Activated T-helper 2 cell treated with anti-CD3 and anti-CD28 coated beads, Interferon-gamma antibody, Interleukin-2, Interleukin-4, amounts not matched to agents 10 μg/mL and 5 μg/mL and 100 μg/mL, durations not matched to agents 14 hours and 24 hours and 36 hours (primary cell): ENCODE measurements at places on chromosomes 2 and 18. TPM values are rescaled to one million over a fixed set of nuclear protein-coding genes. Genes with fewer than 3 reads are reported as not detected.

APLF gene
- total RNA-seq, result 3.8 TPM in 2 replicates

GREB1L gene
- not detected in 2 replicates for total RNA-seq

DNA sequence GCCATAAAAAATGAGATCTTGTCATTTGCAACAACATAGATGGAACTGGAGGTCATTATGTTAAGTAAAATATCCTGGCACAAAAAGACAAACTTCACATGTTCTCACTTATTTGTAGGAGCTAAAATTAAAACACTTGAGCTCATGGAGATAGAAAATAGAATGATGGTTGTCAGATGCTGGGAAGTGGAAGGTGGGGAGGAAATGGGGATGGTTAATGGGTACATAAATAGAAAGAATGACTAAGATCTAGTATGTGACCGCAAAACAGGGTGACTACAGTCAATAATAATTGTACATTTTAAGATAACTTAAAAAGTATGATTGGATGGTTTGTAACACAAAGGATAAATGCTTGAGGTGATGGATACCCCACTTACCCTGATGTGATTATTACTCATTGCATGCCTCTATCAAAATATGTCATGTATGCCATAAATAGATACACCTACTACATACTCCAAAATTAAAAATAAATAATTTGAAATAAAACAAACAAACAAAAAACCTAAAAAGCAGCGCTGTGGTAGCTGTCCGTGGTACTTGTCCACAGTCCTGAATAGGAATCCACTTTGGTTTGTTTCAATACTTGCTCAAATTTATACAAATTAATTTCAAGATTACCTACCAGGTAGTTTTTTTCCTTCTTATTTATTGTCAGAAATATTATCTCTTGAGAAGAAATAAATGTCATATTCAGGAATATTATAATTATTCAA lies 224.5 kb downstream of the DLGAP1 start:
- no peaks in the 10 kb centered on the region for H3K4me1 ChIP-seq
- H3K36me3 ChIP-seq, result no peaks in the 10 kb centered on the region

DNA sequence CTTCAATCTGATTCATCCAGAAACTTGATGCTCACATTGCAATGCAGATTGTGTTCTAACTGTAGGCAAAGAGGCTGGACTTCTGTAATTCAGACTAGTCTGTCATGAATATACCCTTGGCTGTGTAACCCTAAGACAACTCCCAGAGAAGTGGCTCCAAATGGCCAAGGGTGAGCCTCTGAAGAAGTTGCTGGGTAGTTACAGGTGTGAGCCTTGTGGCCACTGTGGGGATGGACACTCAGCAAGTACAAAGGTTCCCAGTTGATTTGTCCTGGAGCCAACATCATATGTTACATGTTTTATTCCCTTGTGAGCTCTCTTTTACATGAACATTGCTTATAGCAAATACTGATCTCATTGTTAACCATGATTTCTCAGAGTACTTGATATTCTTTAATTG lies 94.8 kb upstream of the KCNJ3 start:
- no peak overlapping the region for H3K4me3 ChIP-seq
- H3K36me3 ChIP-seq, result no peaks in the 10 kb centered on the region
- no peak for DNase-seq
- no peaks in the 10 kb centered on the region for H3K4me1 ChIP-seq

GRCh38 chr2:145079641-145080040 lies 559.7 kb upstream of the ZEB2 start:
- H3K4me3 ChIP-seq, result no peak overlapping the region
- H3K4me1 ChIP-seq, result no peaks in the 10 kb centered on the region
- H3K27ac ChIP-seq, result no peak overlapping the region
- DNase-seq, result no peak
- H3K36me3 ChIP-seq, result no peaks in the 10 kb centered on the region

DNA sequence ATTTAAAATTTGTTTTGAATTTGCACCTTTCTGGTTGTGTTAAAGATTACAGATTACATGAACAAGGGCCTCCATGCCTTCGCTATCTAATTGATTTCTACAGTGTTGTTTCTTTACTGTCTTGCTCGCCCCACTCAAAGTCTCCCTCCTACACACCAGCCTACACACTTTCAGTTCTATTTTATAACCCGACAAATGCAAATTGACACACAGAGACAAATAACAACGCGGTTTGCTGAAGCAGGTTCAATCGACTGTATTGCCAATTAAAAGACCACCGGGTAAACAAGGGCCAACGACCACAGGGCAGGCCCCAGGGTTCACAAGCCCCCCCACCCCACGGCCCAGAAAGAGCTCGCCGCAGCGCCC lies 869 bp downstream of the STARD7 start:
- H3K4me3 ChIP-seq, result peak overlapping the region; percentile 97
- H3K4me1 ChIP-seq, result peaks cover 51% of the 10 kb centered on the region
- H3K27me3 ChIP-seq, result no peaks in the 10 kb centered on the region
- peak overlapping the region; percentile 87 for H3K27ac ChIP-seq

- no peak for DNase-seq
- H3K36me3 ChIP-seq, result peaks cover 42% of the 10 kb centered on the region
- H3K27ac ChIP-seq, result no peak overlapping the region
- H3K27me3 ChIP-seq, result no peaks in the 10 kb centered on the region
- H3K4me1 ChIP-seq, result peaks cover 56% of the 10 kb centered on the region
Observed at GRCh38 chr2:44186810-44187209, 18.1 kb downstream of the PPM1B start.

DNA sequence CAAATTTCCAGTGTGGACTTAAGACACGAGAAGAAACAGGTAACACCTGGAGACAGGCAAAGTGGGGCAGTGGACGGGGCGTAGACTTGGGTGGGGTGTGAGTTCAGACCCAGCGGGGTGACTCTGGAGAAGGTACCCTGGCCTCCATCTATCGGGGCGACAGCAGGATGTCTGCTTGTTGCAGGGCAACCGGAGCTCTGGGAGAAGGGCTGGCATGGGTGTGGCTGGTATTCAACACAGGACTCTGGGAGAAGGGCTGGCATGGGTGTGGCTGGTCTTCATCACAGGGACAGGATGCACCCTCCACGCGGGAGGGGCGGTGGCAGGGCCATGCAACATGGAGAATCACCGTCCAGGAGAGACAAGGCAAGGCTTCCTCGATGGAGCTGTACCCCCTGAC lies 198.5 kb downstream of the HDAC4 start:
- no peaks in the 10 kb centered on the region for H3K27me3 ChIP-seq
- H3K4me1 ChIP-seq, result peaks cover 8% of the 10 kb centered on the region
- no peak for DNase-seq
- peaks cover 15% of the 10 kb centered on the region for H3K36me3 ChIP-seq
- no peak overlapping the region for H3K4me3 ChIP-seq
- H3K27ac ChIP-seq, result no peak overlapping the region

DNA sequence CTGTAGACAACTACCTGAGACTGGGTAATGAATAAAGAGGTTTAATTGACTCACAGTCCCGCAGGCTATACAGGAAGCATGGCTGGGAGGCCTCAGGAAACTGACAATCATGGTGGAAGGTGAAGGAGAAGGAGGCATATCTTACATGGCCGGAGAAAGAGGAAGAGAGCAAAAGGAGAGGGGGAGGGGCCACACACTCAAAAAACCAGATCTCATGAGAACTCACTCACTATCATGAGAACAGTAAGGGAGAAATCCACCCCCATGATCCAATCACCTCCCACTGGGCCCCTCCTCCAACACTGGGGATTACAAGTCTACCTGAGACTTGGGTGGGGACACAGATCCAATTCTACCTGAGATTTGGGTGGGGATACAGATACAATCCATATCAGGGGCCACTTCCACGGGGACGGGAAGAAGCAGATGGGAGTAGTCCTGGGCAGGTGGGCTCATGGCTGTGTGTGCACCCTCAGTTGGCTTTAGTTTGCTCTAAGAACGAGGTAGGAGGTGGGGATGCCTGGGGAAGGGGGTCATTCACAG lies 9.9 kb downstream of the MAB21L4 start:
- DNase-seq, result no peak
- no peaks in the 10 kb centered on the region for H3K4me1 ChIP-seq
- H3K27me3 ChIP-seq, result peaks cover 7% of the 10 kb centered on the region
- no peak overlapping the region for H3K4me3 ChIP-seq
- no peak overlapping the region for H3K27ac ChIP-seq
